Endothelial cell (in vitro differentiated cells): ENCODE measurements at places on chromosomes 1 and 21.

DNA sequence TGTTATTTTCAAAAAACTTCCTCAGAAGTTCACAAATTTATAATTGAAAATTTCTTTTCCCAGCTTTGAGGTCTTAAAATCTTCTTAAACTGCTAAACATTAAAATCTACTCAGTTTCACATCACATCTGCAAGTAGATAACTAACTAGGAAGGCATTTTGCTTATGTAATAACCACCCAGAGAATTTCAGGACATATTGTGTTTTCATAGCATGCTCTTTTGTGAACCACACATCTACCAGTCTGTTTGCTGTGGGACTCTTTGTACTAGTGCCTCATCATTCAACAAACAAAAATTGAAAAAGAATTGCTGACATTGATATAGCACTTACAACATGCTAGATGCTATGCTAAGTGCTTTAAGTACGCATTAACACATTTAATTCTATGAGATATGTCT, 31.6 kb upstream of the C1orf146 start:
- no peak for DNase-seq

DNA sequence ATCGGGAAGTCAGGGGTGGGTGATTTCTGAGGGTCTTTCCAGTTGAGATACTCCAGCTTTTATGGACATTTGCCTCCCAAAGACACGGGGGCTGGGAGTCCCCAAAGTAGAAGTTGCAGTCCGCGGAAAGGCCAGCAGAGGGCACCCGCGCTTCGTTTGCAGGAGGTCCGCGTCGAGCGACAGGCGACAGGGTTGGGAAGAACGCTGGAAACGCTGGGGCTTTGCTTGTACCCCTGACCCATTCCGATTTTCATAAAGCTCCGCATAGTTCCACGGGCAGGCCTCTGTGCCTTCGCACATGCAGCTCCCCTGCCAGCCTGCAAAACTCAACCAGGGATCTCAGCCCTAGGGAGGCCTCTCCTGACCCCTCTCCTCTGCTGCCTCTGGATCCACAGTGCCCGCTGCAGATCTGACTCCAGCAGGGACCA, 44.2 kb upstream of the LAPTM5 start:
- peak; percentile 92 for DNase-seq

DNA sequence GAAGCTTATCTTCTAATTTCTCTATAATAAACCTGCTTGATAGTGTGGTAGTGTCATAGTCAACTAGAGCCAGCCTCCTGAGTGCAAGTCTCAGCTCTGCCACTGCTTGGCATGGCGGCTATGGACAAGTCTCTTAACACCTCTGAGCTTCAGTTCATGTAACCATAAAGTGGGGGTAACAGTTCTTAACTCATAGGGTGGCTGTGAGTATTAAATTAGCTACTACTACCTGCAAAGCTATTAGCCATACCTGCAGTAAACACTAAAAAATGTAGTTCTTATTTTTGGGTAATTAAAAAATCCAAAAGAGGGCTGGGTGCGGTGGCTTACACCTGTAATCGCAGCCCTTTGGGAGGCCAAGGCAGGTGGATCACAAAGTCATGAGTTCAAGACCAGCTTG, 2.2 kb upstream of the CDC42 start:
- no peak for DNase-seq

DNA sequence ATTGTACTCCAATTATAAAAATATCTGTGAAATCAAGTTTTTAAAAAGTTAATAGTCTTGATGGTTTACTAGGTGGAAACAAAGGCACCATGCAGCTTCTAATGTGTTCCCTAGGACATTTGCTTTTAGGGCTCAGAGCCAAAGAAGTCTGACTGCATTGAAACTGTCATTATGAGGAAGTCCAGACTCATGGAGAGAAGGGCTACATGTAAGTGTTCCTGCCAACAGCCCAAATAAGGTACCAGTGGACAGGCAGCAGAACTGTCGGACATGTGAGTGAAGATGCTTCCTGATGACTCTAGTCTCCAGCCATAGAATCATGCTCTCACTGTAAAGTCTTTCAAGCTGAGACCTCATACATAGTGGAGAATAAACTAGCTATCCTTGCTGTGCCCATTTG, 287.6 kb downstream of the AKT3 start:
- DNase-seq, result no peak

DNA sequence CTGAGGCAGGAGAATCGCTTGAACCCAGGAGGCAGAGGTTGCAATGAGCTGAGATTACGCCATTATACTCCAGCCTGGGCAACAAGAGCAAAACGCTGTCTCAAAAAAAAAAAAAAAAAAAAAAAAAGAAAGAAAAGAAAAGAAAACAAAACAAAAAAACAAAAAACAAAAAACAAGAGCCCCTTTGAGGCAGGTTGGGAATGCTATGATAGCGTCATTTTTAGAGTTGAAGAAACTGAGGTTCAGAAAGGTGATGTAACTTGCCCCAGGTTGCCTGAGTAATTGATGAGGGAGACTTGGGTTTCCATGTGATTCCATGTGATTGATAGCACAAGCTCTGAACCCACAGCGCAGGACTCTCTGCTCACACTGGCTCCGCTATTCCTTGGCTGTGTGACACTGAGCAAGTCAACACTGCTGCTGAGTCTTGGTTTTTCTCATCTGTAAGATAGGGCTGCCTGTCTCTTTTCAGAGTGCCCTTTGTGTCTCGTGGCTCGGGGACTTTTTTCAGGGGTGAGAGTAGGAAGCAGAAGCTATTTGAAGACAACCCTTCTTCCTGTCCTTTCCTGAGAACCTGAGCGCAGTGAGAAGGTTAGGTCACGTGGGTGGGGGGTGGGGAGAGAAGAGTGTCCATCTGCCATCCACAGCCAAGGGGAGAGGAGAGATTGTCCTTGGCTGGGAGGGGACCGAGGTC, 2.5 kb downstream of the CNR2 start:
- no peak for DNase-seq

DNA sequence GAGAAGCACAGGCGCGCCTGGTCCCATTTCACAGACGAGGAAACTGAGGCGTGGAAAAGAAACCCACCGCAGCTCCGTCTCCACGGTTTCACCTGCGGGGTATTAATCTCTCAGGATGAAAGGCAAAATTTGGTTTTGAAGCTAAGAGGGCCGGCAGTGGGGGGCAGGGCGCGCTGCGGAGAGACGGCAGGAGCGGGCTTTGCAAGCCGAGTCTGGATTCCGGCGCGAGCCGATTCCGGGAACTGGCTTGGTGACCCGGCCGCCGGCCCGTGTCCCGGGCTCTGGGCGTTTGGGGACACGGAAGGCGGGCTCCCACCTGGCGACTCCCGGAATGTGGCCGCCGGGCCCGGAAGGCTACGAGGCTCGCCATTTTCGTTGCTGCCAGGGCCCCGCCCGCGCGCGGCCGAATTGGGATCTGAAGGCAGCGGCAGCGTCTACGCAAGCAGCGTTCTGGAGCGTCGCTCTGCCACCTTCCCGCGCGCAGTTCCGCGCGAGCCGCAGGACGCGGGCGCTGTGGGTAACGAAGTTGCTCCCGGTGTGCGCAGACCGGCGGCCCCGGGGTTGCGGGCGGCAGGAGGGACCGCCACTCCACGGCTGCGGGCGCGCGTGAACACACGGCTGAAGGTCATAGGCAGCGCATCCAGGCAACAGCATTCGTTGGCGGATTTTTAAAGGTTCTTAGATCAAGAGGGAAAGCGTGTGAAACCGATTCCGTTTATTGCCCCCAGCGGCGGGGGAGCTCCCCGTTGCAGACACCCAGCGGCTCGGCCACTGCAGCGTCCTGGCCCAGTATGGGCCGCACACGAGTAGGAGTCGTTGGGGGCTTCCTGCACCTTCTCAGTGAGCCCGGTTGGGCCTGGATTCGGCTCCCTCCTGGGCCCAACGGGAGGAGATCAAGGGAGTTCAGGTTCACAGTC, 5.4 kb upstream of the PRDM16 start:
- DNase-seq, result no peak

- no peak for DNase-seq
These were observed 27.9 kb upstream of the MYOC start for GRCh38 chr1:171680339-171680738.

GRCh38 chr1:204493145-204493983, 1.2 kb downstream of the PIK3C2B start:
- DNase-seq, result no peak

DNA sequence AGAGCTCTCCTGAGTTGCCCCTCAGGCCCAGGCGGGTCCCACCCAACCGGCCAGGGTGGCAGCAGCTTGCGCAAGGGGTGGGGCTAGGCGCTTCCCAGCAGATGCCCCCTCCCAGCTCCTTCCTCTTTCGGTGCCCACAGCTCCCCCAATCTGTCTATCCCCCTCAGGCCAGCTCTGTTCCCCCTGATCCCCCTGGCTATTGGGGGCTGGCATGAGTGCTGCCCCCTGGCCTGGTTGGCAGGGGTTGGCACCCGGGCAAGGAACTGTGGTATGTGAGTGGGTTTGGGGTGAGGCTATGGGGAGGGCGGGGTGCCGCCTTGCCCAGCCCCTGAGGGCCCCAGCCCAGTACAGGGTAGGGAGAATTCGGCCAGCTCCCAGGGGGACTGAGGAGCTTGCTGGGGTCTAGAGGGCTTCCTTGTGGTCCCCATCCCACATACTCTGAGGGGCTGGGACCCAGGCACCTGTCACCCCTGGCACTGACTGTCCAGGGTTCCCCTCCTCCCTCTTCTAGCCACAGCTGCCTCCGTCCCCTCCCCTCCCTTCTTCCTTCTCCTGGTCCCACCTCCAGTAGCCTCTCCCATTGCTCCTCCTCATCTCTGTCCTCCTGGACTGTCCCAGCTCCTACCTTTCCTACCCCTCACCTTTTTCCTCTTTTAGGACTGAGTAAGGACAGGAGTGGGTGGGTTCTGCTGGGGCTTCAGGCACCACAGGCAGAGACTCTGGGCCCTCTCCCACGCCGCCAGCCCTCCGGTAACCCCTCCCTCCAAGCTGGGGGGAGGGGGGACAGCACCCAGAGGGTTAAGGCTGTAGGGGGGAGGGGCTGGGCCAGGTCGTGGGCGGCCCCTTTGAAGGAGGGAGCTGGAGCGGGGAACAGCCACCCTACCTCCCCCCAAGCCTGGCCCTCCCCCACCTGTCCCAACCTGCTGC, 5.7 kb downstream of the ZBTB7B start:
- DNase-seq, result no peak

DNA sequence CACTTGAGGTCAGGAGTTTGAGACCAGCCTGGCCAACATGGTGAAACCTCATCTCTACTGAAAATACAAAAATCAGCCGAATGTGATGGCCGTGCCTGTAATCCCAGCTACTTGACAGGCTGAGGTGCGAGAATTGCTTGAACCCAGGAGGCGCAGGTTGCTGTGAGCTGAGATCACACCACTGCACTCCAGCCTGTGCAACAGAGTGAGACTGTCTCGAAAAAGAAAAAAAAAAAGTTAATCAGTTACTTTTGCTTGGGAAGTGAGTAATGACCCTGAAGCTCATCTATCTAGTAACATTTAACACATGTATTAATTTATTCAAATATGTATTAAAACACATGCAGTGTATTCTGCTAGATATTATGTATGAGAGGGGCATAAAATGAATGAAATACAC, 49.4 kb downstream of the ZNF326 start:
- DNase-seq, result no peak

- peak; percentile 8 for DNase-seq
These were observed 351.3 kb upstream of the RUNX1 start for GRCh38 chr21:35400233-35400939.

DNA sequence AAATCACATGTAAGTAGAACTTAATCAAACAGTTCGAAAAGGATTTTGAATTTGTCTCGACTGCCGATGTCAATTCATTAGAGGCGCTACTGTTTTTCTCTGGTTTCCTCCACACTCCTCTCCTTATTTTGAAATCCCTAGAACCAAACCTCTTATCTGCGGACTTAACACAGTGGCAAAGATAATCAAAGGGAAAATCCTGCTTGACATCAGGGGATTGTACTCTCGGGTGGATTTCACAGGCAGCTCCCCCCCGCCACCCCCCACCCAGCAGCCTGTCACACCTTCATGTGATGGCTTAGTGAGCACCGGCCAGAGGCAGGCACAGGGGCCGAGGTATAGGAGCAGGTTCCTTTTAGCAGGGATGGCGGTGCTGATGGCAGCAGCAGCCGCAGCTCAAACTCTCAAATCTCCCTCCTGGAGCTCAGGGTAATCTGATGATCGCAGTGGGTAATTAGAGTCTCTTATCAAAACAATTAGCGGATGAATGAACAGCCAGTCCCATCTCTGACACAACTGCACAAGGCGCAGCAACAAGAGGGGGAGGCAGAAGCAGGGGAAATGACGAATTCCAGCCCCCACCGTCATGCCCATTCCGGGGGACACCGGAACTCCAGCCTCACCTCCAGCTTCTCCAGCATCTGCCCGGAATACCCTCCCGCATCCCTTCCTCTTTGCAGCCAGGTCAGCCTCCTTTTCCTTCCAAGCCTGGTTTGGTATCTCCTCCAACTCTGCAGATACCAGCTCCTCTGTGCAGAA, 80.3 kb downstream of the SSBP3 start:
- no peak for DNase-seq

GRCh38 chr1:201749059-201749690, 79.8 kb upstream of the IPO9 start:
- no peak for DNase-seq

- DNase-seq, result no peak
These were observed 61.6 kb upstream of the RUNX3 start for GRCh38 chr1:24991697-24992096.

DNA sequence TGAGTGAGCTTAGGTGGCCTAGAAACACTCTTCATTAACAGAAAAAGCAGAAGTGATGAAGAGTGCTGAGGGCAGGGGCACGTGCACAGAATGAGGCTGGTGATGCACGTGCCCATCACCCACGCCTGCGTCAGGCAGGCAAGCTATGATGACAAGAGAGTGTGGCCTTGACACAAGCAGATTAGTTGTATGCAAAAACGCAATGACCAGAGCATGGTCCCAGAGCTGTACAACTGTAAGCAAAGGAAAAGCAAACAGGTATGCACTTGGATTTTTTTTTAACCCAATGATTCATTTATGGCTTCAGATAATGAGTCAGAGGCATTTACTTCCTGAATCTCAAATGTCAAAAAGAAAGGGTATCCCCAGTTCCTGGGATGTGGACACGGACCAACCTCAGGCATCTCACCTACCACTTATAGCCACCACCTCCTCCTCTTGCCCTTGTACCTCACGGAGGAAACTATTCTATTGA, 9.1 kb upstream of the TMEM61 start:
- no peak for DNase-seq

GRCh38 chr1:151199873-151200581, 1.7 kb downstream of the PIP5K1A start:
- no peak for DNase-seq

- no peak for DNase-seq
These were observed 4.4 kb upstream of the C2CD2 start for GRCh38 chr21:41957991-41958766.
